ENCODE measurements at places on chromosomes 1 and 21. TPM values are rescaled to one million over a fixed set of nuclear protein-coding genes. Genes with fewer than 3 reads are reported as not detected.

- no peak for DNase-seq
These were observed 2.0 kb upstream of the INPP5B start for GRCh38 chr1:37948841-37949240.

GRCh38 chr1:53308506-53308905 lies 19.4 kb downstream of the LRP8 start:
- DNase-seq, result no peak

GRCh38 chr1:168509875-168510791 lies 33.7 kb downstream of the XCL2 start:
- DNase-seq, result no peak

The PGBD5 gene
- not detected for total RNA-seq

The NTMT2 gene
- total RNA-seq, result not detected

The F3 gene
- total RNA-seq, result not detected

DNA sequence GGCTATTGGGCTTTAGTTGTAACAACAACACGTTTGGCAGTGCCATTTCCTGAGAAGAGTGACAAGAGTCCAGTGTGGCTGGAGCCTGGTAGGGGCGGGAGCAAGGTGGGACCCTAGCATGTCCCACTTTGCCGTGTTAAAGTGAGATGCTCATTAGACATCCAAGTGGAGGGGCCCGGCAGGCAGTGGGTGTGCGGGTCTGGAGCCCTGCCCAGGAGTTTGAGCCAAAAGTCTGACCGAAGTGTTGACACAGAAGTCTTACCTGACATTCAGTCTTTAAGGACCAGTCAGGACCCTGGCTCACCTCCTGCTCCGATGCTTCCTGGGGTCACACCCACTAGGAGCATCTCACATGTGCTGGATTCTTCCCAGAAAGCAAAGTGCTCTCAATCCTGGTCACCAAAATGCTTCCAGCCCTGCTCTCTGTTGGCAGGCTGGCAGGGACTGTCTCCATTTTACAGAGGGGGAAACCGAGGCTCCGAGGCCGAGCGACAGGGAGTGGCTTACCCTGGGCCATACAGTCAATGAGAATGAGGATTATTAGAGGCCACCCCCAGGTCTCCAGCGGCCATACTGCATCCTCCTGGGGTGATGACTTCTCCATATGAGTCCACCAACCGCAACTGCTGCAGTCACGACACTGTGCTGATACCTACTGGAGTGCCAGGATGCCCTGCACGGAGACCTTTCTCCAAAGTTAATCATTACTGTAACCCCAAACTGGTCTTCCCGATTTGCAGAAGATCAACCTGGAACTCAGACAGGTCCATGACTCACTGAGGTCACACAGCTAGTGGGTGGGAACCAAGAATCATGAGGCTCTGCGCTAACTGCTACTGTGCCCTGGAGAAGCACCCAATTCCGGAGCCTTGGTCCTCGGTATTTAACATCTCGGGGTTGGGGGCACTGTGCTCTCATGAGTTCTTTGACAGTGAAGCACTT lies 112.7 kb downstream of the PRDM2 start:
- no peak for DNase-seq

DNA sequence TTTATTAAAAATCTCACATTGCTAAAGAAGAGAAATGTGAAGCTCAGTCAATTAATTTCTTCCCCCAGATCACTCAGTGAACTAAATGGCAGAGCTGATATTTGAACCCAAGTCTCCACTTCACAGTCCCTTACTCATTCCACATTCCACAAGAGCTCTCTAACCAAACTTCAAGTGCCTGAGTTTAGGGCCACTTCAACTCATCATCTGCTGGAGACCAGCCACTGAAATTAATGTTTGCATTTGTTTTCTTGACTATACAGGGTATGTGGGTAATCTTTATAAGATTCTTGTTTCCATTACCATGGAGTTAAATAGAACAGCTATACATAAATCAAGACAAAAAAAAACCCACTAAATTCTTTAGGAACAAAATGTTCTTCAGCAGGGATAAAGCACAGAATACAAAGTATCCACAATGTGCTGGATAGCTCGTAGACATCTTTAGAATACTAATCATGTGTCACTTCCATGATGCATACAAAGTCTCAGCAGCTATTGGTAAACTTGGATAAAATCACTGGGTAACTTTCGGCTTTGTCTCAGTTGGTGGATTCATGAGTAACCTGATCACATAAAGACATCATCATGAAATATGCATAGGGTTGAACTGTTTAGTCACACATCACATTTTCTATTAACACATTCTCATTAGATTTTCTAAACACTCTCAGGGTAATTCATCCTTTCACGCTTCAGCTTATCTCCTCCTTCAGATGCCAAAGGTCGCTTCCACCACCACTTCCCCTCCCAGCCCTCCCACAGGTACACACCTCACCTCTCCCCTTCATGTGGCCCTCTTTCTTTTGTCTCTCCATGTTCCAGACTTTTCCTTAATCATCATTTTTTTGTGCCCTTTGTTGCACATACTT lies 89.8 kb downstream of the LRRC53 start:
- no peak for DNase-seq

- DNase-seq, result no peak
These were observed 12.0 kb downstream of the FHAD1 start for GRCh38 chr1:15258833-15259621.

The SHISA4 gene
- total RNA-seq, result 0.44 TPM

GRCh38 chr21:29347274-29347681 lies 48.6 kb downstream of the BACH1 start:
- DNase-seq, result no peak

DNA sequence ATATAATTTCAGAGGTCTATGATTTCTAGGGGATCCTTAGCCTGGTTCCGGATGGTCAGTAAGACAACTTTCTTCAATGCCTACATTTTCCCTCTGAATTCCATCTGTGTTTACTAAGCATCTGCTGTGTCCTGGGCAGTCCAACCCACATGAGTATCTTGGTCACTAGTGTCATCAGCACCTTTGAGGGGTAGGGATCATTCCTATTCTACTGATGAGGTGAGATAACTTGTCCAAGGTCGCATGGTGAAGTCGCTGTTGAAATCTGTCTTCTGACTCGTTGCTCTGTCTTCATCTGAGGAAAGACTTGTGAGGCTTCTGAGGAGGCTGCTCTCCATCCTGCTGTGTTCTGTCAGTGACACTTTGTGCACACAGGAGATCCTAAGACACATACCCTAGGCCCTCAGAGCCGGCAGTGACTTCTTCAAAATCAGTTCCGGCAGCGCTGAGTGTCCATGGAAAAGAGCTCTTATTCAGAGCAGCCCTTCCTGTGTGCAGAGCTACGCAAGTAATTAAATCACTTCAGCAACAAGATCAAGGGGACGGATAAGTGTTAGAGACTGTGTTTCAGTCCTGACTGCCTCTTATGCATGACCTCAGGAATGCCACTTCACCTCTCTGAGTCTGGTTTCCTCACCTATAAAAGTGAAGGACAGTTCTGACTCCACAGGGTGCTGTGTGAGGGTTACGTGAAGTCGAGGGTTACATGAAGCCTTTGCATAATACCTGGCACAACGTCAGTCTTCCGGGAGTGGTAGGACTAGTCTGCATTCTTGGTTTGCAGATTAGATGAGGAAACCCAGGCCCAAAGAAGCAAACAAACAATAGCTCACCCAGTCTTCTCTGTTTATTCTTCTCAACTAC lies 28.4 kb downstream of the AK2 start:
- no peak for DNase-seq

GRCh38 chr1:55684131-55684650 lies 469.0 kb upstream of the USP24 start:
- no peak for DNase-seq

- DNase-seq, result no peak
These were observed 1114.4 kb upstream of the B3GALT2 start for GRCh38 chr1:194300776-194301175.

DNA sequence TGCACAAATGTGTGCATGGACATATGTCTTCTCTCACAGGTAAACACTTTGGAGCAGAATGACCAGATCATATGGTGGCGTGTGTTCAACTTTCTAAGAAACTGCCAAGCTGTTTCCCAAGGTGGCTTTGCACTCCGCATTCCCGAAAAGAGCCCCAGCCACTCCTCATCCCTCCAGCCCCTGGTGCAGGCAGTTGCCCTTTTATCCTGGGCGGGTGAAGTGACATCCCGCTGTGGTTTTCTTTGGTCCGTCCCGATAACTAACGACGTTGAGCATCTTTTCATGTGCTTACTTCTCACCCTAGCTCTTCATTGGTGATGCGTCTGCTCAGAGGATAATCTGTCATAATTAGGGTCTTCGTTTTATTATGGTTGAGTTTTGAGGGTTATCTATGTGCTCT lies 612.5 kb downstream of the MATN1 start:
- no peak for DNase-seq

The UTS2 gene
- 8.0 TPM for total RNA-seq

Data from CD4-positive, CD25-positive, alpha-beta regulatory T cell (primary cell).